GM06990 (cell line): ENCODE measurements at places on chromosomes 7 and 10.

DNA sequence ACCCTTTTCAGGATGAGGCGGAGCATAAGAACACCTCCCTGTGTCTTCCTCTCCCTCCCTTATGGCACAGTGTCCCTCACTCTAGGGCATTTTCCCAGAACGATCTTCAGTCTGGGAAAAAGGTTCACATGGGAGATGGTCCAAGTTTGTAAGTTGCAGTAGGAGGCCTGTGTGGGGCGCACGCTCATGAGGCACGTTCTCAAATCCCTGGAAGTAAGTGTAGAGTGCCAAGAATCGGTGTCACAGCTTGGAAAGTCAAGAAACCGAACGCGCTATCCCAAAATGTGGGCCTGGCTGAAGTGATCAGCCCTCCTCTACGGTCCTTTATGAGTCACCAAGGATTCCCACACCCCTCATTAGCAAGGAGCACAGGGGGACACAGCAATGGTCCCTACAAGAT is 23.9 kb upstream of the SMARCD3 start:
- DNase-seq = no peak

DNA sequence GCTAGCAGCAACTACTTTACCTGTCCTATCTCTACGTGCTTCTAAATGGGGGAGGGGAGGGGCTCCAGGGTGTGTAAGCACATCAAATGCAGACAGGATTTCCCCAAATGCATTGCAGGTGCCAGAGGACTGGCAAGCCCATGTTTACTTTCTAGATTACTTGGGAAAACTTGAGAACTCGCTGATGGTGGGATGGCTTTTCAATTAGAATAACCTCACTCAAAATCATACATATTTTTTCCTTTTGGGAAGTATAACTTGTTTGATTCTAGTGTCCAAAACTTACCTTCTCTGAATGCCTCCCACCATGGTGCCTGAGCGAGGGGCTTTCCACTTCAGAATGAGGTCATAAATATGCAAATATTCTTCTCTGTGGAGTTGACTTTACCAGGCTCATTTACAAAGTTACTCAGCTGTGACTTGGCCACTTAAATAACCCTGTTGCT is 191.3 kb upstream of the RHOBTB1 start:
- DNase-seq = peak; percentile 56

- no peak for DNase-seq
Measured at GRCh38 chr10:73899423-73899822, 11.5 kb upstream of the PLAU start.

- no peak for DNase-seq
Measured at GRCh38 chr10:19488592-19489280, 327.5 kb upstream of the PLXDC2 start.

GRCh38 chr7:52071744-52072143 is 755.1 kb upstream of the COBL start:
- no peak for DNase-seq

DNA sequence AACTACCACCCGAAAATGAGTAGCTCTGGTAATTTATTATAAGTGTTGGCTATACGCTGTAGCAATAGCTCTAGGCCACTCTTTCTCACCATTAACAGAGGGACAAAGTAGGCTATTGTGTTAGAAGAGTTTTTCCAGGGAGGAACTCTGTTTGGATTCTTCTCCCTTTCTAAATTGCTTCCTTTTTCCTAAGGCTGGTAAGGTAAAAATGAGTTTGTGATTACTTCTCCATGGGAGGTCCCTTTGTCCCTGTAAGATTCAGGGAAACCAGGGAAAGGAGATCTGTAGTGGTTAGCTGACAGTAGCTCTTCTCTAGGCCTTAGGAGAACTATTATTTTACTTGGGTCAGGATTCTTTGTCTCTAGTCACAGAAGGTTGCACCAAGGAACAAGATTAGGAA is 23.2 kb upstream of the SEMA3E start:
- no peak for DNase-seq

GRCh38 chr7:111510062-111510461 is 52.2 kb downstream of the IMMP2L start:
- DNase-seq = no peak

- peak; percentile 79 for DNase-seq
Measured at GRCh38 chr7:134458341-134458805, 527 bp downstream of the AKR1B1 start.

- no peak for DNase-seq
Measured at GRCh38 chr7:10888861-10889260, 84.8 kb upstream of the PHF14 start.

- no peak for DNase-seq
Measured at GRCh38 chr10:70352401-70353097, 29.9 kb downstream of the LRRC20 start.

- DNase-seq = no peak
Measured at GRCh38 chr10:86392723-86393094, 26.1 kb upstream of the GRID1 start.

DNA sequence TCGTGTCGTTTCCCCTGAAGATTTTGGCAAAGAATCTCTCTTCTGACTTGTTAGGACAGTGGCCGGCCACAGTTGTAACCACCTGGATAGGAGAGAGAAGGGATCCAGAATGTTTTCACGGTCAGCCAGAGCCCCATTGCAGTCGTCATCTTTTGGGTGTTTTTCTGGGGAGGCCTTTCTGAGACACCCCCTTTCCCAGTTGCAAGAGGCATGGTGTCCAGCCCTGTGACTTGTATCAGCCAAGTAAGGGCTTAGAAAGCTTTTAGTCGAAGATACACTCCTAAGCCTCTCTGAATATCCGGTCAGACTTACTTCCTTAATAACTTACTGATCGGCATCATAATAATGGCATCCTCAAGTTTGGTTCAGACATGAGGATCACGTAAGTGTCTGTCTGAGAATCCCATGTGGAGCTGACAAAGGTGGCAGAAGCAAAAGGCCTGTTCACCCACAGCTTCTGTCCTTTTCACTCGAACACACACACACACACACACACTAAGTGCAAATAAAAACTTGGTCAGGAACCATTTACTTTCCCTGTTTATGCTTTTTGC is 435.7 kb upstream of the GALNT17 start:
- peak; percentile 40 for DNase-seq

DNA sequence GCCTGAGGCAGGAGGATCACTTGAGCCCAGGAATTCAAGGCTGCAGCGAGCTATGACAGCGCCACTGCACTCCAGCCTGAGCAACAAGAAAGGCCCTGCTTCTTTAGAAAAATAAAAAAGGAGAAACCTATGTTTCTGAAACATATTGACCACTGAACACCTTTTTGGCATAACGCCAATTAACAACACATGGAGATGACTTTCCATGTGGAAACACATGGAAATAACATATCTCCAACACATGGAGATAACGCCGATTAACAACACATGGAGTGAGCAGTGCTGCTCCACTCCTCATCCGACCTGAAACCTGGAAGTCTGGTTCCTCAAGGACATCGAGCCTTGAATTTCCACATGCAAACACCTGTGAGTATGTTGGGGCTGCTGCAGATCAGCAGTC is 126.9 kb downstream of the KCNMA1 start:
- DNase-seq = no peak

DNA sequence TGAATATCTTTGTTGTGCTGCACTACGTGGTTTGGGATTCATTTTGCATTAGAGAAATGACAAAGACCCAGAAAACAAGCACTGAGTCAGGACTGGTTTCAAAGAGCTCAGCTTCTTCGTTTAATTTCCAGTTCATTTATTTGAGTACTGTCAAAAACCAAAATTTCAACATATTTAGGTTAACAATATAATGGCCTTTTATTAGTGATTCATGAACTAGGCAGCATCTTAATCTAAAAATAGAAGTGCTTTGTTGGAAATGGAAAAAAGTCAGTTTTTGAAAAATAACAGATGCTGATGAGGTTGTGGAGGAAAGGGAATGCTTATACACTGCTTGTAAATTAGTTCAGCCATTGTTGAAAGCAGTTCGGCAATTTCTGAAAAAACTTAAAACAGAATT is 856.4 kb downstream of the LRMDA start:
- no peak for DNase-seq

GRCh38 chr7:120402801-120403200 is 129.8 kb downstream of the KCND2 start:
- no peak for DNase-seq

GRCh38 chr7:11754123-11754522 is 77.9 kb downstream of the THSD7A start:
- DNase-seq = no peak

GRCh38 chr10:68470300-68470699 is 1.5 kb downstream of the DNA2 start:
- no peak for DNase-seq

DNA sequence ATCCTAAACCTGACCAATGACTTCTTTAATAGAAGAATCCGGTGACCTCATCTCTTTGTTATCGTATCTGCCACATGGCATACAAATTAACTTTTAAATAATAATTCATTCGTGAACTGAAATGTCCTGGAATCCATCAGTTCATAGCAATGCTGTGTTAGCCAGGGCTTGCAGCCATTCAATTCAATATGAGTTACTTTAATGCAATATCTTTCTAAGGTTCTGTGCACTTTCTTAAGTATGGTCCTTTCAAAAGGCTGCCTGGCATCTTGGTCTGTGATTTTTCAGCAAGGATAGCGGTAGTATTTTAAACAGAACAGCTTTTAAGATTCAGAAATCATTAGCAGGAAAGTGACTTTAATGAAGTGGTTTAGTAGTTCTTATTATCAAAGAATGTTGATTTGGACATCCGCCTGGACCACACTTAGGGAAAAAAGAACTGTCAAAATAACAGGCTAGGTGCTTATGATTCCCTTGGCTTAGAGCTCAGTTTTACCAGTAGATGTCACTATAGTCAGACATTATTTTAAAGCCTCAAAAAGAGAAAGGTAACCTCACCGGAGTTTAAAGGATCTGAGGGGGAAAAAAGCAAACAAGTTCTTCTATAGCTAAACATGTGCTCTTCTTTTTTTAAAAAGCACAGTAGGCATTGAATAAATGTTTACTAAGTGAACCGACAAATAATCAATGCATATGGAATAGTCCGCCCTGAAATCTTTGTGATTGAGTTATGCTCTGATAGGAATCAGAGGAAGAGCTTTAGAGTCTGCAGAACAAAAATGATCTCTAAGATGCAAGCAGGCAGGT is 22.7 kb downstream of the SLC35G1 start:
- DNase-seq = no peak

DNA sequence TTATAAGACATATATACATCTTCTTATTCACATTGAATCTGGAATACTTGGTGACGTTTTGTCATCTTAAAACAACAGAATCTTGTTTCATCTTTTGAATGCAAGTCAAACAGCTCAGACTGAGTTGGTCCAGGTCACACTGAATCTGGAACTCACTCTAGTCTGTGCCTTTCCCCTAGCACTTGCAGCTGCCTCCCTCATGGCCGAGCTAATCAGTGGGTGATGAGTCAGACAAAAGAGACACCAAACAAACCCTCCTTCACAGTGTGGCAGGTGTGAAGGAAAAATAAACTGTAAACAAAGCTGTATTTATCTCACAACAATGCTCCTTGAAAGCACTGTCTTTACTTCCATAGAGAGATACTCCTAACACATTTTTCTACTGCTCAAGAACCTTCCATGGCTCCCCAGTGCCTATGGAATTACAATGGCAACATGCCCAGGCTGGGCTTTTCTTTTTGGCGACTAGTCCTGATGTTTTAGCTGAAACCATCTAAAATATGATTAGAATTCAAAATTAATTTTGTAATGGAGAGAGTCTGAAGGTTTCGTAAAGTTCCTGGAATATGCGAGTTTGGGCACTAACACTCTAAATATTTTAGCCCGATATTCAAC is 140.0 kb downstream of the ZNF365 start:
- DNase-seq = no peak

- DNase-seq = no peak
Measured at GRCh38 chr7:30699706-30700495, 17.6 kb upstream of the CRHR2 start.

DNA sequence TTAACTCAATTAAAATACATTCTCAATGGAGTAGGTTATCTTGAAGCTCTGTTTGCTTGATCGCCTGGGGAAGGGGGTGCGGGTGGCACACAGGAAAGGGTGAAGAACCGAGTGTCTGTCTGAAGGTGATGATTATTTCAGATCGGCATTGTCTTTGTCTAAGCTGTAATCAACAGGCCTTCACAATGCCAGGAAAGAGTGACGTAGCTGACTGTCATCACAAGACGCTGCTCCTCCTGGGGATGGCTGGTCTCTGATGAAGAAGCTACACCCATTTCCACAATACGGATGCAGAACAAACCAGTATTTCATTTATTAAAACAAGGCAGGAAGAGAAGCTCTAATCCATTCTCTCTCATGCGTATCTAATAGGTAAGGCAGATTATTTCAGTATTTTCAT is 19.4 kb downstream of the JCAD start:
- DNase-seq = no peak

GRCh38 chr7:150401424-150401790 is 22.3 kb downstream of the ZNF775 start:
- DNase-seq = no peak

DNA sequence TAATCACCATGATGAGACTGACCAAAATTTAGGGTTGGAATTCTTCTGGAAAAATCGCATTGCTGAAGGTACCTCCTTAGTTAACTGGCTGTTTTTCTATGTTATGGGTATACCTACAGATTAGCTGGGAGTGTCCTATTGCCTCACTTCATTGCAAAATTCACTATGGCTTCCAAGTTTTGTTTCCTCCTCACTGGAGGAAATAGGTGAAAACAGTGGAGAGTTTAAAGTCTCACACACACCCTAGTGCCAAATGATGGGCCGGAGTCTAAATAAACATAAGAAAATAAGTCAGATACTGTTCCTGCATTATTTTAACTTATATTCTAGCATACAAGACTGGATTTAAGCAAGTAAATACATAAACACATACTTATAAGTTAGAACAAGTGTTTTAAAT is 98.2 kb downstream of the AHR start:
- no peak for DNase-seq

- DNase-seq = no peak
Measured at GRCh38 chr7:99791667-99792369, 7.8 kb upstream of the CYP3A4 start.
